Liver (tissue), 10 donors: ENCODE measurements at places on chromosomes 6 and 20. TPM values are rescaled to one million over a fixed set of nuclear protein-coding genes. Genes with fewer than 3 reads are reported as not detected.

DNA sequence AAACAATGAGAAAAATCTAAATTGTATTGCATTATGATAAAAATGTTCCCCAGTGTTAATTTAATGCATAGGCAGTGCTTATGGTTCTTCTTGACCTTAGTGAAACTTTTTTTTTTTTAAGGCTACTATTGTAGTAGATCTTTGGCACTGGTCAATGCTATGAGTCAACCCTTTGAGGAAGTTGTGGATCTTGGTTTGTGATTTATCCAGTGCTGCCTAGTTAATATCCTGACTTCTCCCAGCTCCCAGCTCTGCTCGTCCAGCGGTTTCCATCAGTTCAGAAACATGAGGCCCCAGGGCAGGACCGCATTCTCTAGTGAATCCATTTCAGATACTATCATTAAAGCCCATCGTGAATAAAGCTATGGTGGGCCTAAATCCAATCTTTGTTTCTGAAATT, 364.5 kb upstream of the JARID2 start:
- DNase-seq, result no peak

DNA sequence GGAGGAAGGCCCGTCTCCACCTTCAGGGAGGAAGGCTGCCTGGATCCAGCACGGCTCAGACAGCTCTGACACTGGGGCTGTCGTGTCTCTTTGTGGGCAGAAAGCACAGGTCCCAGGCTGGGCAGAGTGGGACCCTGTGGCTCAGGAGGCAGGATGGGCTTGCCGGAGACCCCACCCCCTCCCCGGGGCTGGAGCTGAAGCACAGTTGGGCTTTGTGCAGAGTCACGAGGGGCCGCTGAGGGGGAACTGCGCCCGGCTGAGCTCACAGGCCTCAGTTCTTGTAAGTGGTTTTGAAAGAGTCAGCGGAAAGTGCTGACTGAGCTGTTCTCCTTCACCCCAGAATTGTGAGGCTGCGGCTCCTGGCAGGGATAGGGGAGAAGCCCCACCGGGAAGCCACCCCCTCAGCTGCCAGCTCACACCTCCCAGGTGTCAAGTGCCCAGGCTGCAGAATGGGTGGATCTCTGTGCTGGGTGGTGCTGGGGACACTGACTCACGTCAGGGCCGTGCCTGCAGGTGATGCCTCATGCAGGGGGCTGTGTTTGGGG, 145.5 kb upstream of the RNF24 start:
- DNase-seq, result no peak

DNA sequence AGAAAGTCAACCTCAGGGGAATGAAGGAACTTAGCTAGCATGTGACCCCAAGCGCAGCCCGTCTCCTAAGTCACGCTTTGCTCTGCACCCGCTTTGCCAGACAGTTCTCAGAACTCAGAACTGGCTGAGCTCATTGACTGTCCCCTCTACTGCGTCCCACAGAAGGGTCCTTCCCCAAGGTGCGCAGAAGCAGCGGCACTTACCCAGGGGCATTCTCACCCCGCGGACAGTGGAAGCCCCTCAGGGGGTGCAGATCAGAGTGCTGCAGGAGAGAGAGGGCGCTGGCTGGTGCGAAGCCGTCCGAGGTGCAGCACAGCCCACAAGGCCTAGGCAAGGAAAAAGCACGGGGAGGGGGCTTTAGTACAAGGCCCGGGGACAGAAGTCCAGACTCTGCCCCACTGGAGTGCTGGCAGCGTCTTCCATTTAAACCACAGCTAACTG, 807 bp downstream of the SNHG17 start:
- peak; percentile 46 for DNase-seq

DNA sequence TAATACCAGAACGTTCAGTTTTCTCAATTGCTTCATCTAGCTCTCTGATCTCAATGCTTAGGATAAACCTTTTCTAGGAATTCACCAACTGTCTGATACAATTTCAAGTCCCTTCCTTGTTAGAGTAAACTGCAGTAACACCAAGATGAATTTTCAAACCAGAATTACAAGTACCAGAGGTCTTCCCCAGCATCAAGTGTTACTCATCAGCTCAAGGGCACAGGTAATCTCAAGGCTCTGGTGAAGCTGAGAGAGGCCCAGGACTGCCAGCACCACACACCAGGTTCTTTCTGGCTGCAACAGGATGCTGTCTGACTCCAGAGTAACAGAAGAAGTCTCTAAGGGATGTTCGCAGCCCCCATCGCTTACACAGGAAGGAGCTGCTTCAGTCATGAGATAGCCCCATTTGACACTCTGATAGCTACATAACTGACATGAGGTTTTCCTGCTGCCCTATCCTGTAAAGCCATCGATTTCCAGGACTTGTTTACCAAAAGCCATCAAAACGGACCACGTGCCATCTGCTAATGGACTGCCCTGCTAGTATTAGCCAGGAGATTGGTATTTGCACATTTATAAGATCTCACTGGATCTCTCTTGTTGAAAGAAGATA, 549.4 kb downstream of the UTRN start:
- DNase-seq, result no peak

GRCh38 chr20:18307301-18307700, 19.0 kb downstream of the ZNF133 start:
- DNase-seq, result no peak

DNA sequence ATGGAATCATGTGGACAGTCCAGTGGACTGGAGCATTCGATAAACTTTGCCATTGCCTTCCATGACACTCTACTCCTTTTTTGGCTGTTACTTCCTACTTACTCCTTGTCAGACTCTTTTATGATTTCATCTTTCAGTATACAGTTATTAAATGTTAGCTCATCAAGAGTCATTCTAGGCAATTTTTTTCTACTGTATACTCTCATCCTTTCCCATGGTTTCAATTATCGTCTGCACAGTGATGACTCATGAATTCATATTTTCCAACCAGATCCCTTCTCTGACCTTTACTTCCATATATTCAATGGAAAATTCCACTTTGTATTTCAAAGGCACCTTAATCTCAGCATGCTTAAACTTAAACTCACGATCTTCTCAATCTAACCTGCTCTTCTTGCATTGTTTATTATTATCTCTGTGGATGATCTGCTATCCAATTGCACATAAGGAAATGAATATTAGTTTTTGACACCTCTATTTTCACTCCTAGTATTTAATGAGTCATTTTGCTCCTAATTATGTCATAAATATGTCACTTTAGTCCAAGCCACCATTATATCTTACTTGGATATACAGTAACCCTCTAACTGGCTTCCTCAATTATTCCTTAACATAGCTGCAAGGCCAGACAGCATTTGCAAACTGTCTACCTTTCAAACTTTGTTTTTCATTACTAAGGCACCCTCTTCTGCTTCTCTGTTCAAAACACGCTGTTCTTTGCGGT, 427.5 kb downstream of the PHF3 start:
- DNase-seq, result no peak

DNA sequence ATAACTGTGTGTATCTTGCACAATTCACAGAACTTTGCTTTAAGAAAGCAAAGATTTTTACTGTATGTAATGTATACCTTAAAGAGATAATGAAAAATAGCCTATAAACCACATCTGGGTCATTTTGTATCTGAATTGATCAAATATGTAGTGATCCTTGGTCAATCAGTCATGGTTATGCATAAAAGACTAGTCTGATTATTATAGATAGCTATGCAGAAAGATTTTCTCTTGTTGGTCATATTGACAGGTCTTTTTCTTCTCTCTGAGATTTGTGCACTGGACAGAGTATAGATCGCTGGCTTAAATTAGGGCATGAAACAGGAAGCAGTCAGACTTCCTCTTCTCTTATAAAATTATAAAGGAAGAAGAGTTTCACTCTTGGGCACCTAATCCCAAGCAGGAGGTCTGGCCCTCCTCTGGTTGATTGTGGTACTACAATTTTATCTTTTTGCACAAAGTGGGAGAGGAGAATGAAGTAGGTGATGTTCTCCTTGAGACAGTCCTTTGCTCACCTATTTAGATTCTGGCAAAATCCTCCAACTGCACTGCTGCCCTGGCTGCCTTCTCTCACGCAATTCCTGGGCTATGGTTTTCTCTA, 380.9 kb upstream of the RGS17 start:
- DNase-seq, result no peak

DNA sequence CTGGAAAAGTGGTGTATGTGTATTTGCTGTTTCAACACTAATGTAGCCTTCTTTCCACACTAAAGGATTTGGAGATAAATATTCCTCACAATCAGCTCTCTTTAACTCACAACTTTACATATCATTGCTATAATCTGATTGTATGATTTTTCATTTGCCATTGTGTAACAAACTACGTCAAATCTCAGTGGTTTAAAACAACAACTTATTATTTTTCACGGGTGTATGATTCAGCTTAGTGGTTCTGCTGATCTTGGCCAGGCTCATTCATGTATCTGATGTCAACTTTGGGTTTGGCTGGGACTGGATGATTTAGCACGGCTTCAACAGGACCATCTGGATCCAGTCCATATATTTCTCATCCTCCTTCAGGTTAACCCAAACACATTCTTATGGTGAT, 55.4 kb upstream of the TMX4 start:
- no peak for DNase-seq

GRCh38 chr6:17650656-17651309, 50.7 kb downstream of the FAM8A1 start:
- DNase-seq, result no peak

GRCh38 chr6:39227476-39227875, 1.8 kb downstream of the KCNK5 start:
- DNase-seq, result no peak

- no peak for DNase-seq
These were observed 20.0 kb downstream of the ID4 start for GRCh38 chr6:19857139-19857538.

- no peak for DNase-seq
These were observed 140.1 kb upstream of the BEND6 start for GRCh38 chr6:56814802-56815201.

DNA sequence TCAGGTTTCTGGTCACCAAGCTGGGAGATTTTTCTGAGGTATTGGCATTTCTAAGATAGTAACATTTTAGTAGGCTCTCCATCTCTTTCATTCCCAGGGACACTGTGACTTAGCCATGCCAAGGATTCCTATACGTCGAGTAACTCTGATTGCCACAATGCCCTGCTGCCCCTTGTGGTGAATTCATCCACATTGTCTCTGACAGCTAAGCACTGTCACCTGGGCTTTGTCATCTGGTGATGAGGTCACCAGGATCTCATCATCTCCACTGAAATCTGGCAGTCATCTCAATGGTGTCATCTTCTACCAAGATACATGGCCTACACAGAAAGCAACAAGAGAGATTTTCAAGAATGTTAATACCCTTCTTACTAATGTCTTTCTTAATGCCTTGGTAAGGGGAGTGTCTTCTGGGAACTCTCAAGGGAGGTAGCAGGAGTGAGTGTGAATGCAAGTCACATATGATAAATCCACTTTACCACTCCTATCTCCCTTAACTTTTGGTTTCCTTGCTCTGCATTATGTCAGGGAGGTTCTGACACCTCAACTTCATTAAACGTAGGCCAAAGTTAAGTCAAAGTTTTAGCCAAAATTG, 246.7 kb downstream of the CD109 start:
- DNase-seq, result no peak

GRCh38 chr20:4147319-4147718, 132.0 kb upstream of the RNF24 start:
- DNase-seq, result no peak

GRCh38 chr6:16967470-16967817, 134.4 kb upstream of the STMND1 start:
- no peak for DNase-seq

- DNase-seq, result no peak
These were observed 97.6 kb upstream of the HDGFL1 start for GRCh38 chr6:22471746-22472145.

The TRIM31 gene
- 0.79 TPM for total RNA-seq

The GHRH gene
- not detected for total RNA-seq

The GPX5 gene
- not detected for total RNA-seq
